ENCODE measurements at places on chromosomes 2 and 18. TPM values are rescaled to one million over a fixed set of nuclear protein-coding genes. Genes with fewer than 3 reads are reported as not detected.

- DNase-seq, result no peak
Observed at GRCh38 chr2:80111185-80111584, 193.4 kb downstream of the LRRTM1 start.

- DNase-seq, result no peak
Observed at GRCh38 chr2:68831686-68832232, 39.4 kb downstream of the BMP10 start.

- no peak for DNase-seq
Observed at GRCh38 chr2:162072181-162072702, 1.8 kb downstream of the DPP4 start.

- no peak for DNase-seq
Observed at GRCh38 chr2:69660637-69661036, 17.1 kb upstream of the AAK1 start.

GRCh38 chr2:230666885-230667712 is 45.5 kb upstream of the CAB39 start:
- peak; percentile 52 for DNase-seq

- DNase-seq, result no peak
Observed at GRCh38 chr2:101479328-101479727, 4.4 kb upstream of the RFX8 start.

DNA sequence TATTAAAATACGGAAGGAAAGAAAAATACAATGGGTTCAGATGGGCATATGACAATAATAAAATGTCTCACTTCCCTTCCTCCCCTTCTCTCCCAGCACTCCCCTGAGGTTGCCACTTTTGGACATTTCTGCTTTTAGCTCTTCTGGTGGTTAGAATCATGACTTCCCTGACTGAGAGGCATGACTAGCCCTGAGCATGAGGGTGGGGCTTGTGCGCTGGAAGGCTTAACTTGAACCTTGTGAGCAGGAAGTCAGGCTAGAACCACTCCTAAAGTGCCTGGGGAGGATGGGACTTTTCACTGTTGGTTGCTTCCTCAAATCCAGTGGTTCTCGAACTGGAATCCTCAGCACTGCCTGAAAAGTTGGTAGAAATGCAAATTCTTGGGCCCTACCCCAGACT is 19.7 kb upstream of the ARHGAP25 start:
- peak; percentile 88 for DNase-seq

- no peak for DNase-seq
Observed at GRCh38 chr2:158777077-158777476, 18.0 kb upstream of the DAPL1 start.

DNA sequence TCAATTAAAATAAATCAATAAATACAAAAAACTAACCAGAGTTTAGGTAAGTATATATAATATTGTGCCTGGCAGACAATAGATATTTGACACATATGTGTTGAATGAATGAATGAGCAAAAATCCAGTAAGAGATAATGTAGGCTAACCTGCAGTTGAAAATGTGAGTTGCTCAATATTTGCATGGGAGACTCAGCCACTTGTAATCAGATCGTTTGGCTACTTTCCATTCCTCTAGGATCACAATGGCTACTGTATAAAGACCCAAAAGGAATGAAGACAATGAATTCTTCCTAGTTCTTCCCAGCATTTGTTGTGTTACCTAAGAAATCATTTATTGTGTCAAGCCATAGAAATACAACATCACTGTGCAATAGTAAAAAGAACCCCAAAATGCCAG is 25.3 kb downstream of the PIEZO2 start:
- no peak for DNase-seq

DNA sequence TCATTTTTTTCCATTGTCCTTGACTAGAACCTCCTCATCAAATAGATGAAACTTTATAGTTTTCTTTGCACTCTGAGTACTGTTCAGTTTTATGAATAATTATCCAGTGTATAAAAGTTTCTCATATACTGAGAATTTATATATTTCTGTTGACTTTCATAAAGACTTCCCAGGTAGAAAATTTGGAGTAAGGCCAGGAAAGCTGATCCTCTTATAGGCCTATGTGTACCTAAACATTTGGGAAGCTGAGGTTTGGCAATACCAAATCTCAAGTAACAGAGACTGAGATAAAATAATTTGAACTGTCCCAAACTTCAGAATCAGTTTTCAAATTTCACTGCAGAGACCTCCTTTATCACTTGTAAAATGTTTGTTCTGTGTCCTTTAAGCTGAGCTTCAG is 43.4 kb downstream of the CCDC102B start:
- no peak for DNase-seq

- DNase-seq, result no peak
Observed at GRCh38 chr2:7119132-7119835, 202.1 kb downstream of the RNF144A start.

- no peak for DNase-seq
Observed at GRCh38 chr2:225766431-225766830, 366.9 kb downstream of the NYAP2 start.

DNA sequence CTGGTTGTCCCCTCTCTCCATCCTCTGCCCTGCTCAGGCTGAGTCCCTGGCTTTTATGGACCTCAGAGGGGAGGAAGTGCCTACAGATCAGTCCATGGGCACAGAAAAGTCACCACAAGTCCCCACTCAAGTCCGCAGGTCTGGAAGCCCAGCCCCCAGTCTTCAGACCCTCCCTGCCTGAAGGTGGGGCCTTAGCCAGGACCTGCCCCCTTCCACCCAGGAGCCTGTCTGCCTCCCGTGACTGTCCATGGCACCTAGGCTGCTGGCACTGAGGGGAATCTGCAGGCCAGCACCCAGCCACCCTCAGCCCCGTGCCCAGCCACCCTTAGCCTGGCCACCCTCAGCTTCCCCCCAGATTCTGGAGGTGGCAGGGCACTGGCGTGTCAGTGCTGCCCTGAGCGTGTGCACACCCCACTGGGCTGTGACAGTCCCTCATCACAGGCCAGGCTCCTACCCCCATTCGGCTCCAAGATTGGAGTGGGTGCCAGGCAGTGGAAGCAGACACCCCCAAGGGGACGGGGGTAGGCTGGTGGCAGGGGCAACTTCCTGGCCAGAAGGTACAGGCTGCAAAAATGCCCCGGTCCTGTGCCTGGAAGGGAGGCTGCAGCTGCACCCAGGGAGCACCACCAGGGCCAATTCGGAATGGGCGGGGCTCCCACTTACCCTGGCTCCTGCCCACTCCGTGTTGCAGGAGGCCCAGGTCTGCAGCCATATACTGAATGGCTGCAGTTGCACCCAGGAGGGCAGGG is 154.7 kb upstream of the RMP24 start:
- DNase-seq, result no peak

DNA sequence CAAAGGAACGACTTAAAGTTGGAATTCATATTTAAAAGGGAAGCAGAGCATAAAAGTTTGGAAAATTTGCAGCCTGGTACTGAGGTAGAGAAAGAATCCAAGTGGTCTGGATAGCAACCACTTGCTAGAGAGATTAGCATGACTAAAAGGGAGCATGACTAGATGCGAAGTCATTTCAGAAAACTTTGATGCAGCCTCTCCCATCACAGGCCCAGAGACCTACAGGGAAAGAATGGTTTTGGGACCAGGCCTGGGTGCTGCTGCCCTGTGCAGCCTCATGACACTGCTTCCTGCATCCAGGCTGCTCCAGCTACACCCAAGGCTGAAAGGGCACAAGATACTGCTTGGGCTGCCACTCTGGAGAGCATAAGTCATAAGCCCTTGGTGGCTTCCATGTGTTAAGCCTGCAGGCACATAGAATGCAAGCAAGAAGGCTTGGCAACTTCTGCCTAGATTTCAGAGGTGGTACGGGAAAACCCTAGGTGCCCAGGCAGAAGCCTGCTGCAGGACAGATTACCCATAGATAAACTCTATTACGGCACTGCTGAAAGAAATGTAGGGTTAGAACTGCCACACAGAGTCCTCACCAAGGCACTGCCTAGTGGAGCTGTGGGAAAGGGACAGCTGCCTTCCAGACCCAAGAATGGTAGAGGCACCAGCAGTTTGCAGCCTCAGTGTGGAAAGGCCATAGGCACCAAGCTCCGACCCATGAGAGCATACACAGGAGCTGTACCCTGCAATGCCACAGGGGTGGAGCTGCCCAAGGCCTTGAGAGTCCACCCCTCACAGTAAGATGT is 12.6 kb upstream of the CHN1 start:
- DNase-seq, result no peak

DNA sequence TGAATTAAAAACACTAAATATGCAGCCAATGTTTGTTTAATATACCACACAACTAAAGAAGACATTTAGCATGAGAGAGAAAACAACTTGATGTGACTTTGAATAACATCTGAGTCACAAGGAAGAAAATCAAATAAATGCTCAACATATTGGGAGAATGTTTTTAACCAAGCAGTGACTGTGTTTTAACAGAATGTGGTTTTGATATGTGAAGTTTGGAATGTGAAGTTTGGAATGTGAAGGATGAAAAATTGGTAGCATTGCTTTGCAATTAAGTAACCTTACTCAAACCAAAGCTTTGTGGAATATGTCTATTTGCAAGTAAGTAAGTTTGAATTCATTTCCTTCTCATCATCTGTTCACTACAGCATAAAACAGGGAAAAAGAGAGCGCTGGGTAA is 128.2 kb upstream of the DNAJC10 start:
- no peak for DNase-seq

- DNase-seq, result no peak
Observed at GRCh38 chr2:134518101-134518500, 200.7 kb downstream of the TMEM163 start.

DNA sequence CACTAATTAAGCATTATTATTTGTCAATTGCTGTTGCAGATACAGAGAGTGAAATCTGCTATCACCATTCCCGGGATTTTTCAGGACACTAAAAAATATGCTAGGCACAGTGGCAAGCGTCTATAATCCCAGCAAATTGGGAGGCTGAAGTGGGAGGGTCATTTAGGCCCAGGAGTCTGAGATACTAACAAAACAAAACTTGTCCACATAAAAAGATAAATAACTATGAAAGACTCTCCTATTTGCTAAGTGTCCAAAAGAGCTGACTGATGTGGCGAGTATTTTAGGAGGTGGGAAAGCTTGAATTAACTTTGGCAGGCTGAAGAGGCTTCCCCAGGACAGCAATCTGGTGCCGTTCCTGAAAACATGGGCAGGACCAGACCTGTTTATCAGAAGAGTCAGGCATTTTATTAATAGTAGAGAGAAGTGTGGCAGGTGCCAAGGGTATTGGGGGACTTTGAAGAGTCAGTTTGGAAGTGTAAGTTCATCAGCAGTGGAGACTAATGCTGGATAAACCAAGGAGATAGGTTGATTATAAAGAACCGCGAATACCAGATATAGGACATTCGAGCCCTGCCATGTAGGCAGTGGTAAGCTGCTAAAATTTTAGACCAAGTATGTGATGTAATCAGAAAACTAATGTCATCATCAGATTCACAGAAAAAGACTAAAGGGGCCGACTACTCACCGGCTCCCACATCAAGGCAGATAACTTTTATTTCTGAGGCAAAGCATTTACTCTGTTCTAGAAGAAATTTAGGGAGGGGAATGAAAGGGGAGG is 201.8 kb downstream of the EPHA4 start:
- DNase-seq, result no peak

GRCh38 chr2:88853403-88853790 is 161.9 kb downstream of the RPIA start:
- DNase-seq, result no peak

DNA sequence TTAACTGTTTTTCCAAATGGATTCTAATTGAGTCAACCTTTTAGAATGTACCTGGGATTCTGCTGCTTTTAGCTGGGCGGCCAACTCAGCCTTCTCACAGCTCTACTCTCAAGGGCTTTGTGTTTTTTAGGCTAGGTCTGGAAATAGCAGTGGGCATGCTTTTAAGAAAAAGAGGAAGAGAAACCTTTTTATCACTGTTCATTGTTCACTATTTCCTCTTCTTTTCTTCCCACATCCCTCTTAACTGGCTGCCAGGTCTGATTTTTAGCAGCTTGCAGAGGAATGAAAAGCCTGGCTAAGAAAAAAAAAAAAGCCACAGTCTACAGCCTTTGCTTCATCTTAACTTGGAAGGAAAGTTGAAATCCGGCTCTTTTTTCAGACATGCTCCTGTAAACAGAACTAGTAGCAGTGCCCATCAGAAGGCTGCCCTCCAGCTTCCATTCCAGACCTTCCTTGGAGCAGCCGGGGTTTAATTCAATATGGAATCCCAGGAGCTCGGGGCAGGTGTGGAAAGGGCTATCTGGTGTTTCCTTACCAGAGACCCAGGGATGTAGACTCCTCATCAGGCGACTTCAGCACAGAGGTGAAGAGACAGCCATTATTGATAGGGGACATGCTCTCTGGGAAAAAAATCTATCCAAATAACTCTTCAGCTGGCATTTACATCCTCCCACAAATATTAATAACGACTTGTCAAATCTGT is 230.7 kb downstream of the MYO3B start:
- no peak for DNase-seq

GRCh38 chr2:158788951-158789350 is 6.2 kb upstream of the DAPL1 start:
- DNase-seq, result no peak

- DNase-seq, result no peak
Observed at GRCh38 chr2:6975988-6976387, 58.8 kb downstream of the RNF144A start.

DNA sequence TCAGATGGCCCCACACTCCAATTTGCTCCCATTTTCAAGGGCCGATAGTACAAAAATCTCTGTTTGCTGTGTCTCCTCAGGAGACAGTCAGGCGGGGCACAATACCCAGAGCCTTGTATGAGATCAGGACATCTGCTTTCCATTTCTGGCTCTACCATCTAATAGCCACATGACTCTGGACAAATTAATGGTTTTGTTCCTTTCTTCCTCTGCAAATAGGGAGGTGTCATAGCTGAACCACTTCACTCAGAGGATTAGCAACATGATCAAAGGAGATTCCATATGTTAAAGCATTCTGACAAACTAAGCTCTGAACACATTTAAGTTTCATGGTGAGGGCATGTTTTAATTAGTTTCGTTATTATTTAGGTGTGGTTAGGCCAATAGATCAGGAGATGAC is 602.1 kb upstream of the SYT4 start:
- no peak for DNase-seq

GRCh38 chr18:33745871-33746545 is 168.0 kb downstream of the ASXL3 start:
- DNase-seq, result no peak

Gene ITGA6
- 0.98 TPM for polyA plus RNA-seq

Gene MROH2A
- polyA plus RNA-seq, result not detected

Gene CKAP2L
- 0.10 TPM for polyA plus RNA-seq

Gene SLC40A1
- 0.20 TPM for polyA plus RNA-seq

Gene HOXD9
- not detected for polyA plus RNA-seq

Gene PLCL1
- 0.23 TPM for polyA plus RNA-seq

Gene MYOM1
- polyA plus RNA-seq, result 1.5 TPM

Gene FSIP2
- polyA plus RNA-seq, result 0.01 TPM

Gene CERKL
- polyA plus RNA-seq, result 0.03 TPM

Gene INHBB
- 0.03 TPM for polyA plus RNA-seq

Gene SPDYA
- polyA plus RNA-seq, result not detected
